ENCODE measurements at places on chromosomes 7 and 10.

- DNase-seq = no peak
Observed at GRCh38 chr7:128763541-128763940, 12.1 kb downstream of the OPN1SW start.

- peak; percentile 49 for DNase-seq
Observed at GRCh38 chr10:77405771-77406241, 231.8 kb downstream of the KCNMA1 start.

DNA sequence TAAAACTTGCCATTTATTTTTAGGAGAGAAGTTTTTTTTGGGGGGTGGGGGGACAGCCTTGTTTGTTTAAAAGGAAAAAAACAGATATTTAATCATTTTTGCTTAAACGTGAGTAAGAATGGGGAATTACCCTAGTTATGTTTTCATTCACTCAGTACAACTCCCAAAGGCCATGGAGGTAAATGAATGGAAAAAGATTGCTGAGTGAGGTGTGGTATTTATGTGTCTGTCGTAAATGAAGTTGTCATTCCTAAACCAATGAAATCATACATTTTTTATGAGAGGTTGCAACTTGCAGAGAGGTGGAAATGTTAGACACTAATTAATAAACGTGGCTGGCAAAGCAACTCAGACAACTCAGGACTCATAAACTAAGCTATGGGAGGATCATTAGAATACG lies 218.1 kb downstream of the CELF2 start:
- DNase-seq = no peak

GRCh38 chr10:114607358-114607998 lies 50.6 kb downstream of the ABLIM1 start:
- DNase-seq = peak; percentile 6

DNA sequence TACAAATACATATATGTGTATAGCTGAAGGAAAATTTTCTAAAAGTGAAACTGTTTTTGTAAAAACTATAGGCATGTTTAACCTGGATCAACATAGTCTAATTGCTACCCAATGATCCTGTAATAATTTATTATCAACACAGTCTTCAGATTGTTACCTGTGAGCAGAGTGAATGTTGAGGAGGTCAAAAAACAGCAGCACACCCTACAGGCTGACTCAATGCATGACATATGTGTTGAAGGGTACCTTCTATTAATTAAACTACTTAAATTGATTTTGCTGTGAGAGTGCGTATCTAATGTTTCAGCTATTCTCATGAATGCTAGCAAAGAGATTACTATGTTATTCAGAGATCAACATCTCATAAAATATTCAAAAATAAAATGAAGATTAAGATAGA lies 411.4 kb downstream of the TNS3 start:
- DNase-seq = no peak

GRCh38 chr7:4734587-4735345 lies 40.7 kb upstream of the AP5Z1 start:
- no peak for DNase-seq

GRCh38 chr7:30731581-30731980 lies 20.4 kb upstream of the INMT start:
- DNase-seq = no peak

GRCh38 chr7:146150153-146150552 lies 33.6 kb downstream of the CNTNAP2 start:
- peak; percentile 5 for DNase-seq

All from fibroblast of the conjunctiva (primary cell).